ENCODE measurements at places on chromosomes 2 and 18.

DNA sequence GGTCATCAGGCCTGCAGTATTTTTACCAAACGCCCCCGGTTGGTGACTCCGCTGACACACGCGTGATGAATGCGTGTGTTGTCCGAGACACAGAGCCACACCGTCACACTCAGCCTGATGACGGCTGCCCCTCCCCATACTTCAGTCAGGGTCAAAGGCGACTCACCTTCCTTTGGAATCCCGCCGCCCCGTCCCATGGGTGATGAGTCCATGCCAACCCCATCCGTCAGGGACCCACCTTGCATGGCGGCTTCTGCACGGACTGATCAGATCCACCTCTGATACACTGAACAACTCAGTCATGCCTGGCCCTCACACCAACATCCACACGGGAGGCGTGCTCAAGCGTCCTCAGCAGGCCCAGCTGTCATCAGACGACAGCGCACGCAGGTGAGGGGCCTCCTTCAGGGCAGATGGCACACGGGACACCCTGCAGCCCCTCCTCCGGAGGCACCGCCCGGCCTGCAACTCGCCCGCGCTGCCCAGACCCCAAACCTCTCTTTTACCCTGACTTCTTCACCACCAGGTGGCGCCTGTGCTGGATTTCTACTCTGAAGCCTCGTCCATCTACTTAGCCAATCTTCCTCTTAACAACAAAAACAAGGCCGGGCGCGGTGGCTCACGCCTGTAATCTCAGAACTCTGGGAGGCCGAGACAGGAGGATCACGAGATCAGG, 89.2 kb downstream of the ZNF516 start:
- no peak for DNase-seq

- no peak for DNase-seq
Measured at GRCh38 chr18:45654677-45655076, 39.4 kb downstream of the SLC14A2 start.

GRCh38 chr2:43217228-43218154, 8.9 kb downstream of the ZFP36L2 start:
- DNase-seq, result no peak

GRCh38 chr2:225487878-225488416, 88.4 kb downstream of the NYAP2 start:
- DNase-seq, result no peak

DNA sequence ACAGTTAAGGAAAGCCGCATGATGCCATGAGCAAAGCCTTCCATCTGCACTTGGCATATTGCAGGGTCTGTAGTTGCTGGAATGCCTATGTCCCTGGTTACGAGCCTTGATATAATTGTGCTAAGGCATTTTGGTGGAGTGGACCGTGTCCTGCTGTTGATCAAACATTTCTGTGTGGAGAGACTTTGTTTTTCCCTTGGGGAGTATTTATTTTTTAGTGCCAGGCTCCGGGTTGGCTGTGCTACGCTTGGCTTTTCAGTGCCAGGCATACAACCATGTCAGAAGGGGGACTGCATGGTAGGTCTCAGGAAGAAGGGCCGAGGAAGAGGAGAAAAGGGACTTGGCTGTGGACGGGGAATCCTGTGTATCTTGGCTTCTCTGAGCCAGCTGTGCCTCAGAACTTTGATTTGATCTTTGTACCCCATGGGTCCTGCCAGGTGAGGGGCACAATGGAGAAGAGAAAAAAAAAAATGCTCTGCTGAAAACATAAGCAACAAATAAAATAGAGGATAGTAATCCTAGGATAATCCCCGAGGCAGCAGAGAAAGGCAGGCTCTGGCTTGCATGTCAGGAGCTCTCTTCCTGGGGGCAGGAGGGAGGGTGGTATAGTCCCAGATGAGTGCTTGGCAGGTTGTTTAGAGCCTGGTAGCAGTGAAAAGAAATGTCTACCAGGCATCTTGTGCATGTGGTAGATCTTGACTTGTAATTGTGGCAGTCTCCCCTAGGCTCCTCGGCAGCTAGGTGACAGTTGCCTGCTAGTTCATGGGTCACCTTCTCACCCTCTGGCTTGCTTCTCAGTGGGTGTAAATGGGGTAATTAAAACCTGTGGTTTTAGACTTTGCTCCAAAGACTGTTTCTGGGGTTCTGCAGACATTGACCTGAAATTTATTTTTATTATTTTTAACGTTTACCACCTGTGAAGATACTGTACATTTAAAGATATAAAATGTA, 233.0 kb downstream of the NEDD4L start:
- DNase-seq, result no peak

DNA sequence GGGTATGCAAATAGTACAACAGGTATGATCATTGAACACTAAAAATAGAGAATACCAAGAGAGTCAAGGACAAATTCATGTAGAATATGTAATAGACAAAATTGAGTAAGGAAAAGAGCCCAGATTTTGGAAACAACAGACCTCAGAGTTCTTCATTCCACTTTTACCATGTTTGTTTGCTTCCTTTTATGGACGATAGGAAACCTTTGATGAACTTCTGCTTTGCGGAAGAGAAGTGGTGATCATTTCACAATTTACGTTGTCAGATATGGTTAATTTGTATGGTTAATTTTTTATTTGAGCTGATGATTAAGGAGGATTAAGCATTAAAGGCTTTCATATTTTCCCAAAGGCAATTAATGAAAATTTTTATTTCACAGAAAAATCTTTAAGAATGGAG, 16.3 kb downstream of the MARCHF7 start:
- no peak for DNase-seq

- DNase-seq, result no peak
Measured at GRCh38 chr2:106165029-106165428, 29.1 kb downstream of the UXS1 start.

GRCh38 chr2:16165518-16166326, 225.4 kb downstream of the MYCN start:
- DNase-seq, result no peak

DNA sequence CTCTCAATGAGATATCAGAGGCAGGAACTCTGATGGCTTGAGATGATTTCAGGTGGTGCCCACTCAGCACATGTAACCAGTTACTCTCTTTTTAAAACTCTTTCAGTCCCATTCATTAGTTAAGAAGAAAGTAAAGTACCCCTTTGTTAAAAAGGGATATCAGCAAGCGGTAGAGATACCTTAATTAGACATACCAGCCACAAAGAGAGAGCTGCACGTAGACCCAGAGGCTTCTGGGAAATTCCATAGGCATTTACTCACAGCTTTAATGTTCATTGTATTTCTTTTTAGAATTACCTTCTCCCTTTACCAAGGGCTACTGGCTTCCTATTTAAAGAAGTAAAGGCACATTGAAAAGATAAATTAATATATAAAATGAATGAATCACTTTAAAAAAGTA, 63.3 kb downstream of the LYPD6B start:
- DNase-seq, result no peak

DNA sequence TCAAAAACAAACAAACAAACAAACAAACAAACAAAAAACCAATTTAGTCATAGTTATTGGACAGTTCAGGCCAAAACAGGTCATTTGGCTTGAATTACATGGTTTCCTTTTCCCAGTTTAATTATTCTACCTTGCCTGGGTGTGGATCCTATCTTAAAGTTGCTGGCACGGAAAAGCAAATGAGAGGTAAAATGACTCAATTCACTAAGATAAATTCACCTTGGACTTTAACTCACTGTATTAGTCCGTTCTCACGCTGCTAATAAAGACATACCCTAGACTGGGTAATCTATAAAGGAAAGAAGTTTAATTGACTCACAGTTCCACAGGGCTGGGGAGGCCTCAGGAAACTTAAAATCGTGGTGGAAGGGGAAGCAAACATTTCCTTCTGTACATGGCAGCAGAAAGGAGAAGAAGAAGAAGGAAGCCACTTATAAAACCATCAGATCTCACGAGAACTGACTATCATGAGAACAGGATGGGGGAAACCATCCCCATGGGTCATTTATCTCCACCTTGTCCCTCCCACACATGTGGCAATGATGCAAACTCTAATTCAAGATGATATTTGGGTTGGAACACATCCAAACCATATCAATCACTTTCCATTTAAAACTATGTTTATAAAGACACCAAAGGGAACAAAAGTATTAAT, 22.5 kb upstream of the TRAPPC8 start:
- no peak for DNase-seq

DNA sequence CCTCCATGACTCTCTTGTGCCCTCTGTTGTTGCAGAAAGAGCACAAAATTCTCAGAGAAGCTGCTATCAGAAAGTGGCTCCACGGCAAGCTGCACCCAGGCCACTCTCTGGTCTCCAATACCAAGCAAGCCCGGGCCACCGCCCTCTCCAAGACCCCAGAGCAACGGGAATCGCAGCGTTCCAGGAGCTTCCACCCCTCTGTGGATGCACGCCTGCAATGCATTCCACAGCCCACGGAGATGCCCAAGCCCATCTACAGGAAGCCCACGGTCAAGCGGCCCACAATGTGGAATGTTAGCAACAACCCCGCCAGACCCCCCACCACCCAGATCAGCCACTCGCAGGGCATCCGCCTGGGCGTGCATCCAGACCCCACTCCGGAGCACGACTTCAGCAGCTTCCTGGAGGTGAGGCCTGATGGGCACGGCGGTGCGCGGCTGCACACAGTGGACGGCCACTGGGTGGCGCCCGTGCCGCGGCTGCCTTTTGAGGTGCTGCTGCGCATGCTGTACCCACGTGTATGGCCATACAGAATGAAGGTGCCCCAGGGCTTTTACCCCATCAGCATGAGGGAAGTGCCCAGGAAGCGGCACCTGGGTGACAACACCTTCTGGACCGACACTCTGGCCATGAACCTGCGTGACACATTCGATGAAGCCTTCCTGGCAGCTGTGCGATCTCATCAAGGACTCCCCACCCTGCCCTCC, 6.3 kb downstream of the ANKRD53 start:
- peak; percentile 77 for DNase-seq

DNA sequence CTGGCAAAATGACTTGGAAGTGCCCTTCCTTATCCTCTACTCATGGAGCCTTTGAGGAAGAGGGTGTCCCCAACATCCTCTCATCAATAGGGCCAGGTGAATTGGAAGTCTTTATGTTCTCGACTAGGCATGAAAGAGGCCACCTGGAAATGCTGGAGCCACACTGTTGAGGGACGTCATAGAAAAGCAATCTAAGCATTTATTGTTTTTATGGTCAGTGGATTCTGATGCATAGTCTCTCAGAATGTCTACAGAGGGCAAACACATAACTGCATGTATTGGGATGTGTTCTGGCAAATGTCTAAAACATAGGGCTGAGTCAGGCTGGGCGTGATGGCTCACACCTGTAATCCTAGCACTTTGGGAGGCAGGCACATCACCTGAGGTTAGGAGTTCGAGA, 246.6 kb upstream of the SP5 start:
- DNase-seq, result no peak

- DNase-seq, result no peak
Measured at GRCh38 chr2:62296832-62297623, 101.1 kb downstream of the B3GNT2 start.

DNA sequence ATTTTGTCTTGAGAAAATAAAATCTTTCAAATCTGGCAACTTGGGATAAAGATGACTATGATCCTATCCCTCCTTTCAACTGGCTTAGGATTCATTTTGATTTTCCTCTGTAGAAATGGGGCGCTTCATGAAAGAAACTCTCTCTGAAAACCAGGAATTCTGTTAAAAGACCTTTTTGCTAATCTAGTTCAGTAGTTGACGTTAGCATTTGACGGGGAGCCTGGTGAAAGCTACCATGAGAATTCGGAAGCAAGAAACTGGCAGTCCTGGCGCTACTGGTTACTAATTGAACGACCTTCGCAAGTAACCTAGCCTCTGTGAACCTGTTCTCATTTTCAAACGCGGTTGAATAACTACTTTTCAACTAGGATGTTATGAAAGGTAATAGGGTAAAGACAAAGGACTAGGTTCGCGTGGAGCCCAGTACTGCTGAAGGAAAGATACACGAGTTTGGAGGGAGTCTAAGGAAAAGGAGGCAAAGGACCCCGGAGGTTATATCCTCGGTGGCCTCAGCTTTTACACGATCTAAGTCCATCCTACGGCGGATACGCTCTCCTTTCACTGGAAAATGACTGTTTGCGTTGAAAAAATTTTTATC, 604 bp upstream of the STK11IP start:
- DNase-seq, result no peak
